Kidney glomerular epithelial cell (primary cell): ENCODE measurements at places on chromosomes 16 and 17.

DNA sequence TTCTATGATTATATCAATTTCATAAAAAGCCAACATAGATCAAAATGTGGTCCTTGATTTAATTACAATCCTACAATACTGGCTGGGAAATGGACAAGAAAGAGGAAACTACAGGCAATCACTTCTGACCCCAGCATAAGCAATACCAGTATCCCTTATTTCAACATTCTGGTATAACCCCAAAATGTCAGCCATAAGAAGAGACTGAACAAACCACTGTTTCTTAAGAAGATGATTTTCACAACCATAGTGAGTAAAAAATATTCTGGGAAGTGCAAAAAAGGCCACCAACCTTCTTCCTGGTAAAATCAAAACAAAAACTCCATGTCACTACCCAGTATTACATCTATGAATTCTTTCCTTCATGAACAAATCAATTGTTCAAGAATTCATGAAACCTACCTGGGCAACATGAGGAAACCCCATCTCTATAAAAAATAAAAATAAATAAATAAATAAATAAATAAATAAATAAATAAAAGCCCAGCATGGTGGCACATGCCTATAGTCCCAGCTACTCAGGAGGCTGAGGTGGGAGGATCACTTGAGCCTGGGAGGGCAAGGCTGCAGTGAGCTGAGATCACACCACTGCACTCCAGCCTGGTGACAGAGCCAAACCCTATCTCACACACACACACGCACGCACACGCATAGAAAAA lies 7.5 kb downstream of the N4BP1 start:
- DNase-seq: no peak

DNA sequence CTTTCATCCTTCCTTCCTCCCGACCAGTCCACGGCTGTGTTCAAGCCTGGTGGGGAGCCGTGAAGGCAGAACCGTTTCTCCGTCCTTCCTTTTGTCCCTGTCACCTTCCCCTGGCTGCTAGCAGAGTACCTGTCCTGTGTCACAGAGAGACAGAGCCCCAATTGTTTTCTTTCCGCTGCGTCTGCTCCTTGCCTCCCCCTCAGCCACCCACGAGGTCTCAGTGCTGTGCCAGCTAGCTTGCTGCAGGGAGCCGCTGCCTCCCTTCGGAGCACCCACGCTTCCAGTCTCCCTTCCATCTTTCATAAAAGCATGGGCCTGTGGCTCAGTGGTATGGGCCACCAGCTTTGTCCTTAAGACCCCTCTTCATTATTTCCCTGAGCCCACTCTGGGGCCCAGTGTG lies 62.2 kb downstream of the MPRIP start:
- DNase-seq: no peak

DNA sequence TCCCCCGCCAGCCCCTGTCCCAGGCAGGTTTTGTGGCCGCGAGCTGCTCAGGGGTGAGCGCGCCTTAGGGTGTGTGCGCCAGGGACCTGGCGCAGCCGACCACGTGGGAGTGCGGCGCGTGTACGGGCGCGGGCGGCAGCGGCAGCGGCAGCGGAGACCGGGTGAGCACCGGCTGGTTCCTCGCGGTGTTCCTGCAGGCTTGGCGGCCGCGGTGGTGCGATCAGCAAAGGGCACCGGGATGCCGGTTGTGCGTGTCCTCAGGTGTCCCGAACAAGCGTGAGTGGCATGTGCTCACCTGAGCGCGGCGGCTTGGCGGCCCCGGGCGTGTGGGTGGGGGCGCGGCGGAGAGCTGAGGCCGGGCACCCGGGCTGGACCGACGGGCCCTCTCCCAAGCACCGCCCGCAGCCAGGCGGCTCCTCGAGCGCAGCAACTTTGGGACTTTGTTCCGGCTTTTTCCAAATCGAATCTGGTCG lies 381 bp upstream of the HSD11B2 start:
- DNase-seq: no peak

- DNase-seq: no peak
Measured at GRCh38 chr17:17810895-17811248, 25.9 kb downstream of the SREBF1 start.

GRCh38 chr16:2515180-2515851 lies 1.6 kb downstream of the ATP6V0C start:
- no peak for DNase-seq

DNA sequence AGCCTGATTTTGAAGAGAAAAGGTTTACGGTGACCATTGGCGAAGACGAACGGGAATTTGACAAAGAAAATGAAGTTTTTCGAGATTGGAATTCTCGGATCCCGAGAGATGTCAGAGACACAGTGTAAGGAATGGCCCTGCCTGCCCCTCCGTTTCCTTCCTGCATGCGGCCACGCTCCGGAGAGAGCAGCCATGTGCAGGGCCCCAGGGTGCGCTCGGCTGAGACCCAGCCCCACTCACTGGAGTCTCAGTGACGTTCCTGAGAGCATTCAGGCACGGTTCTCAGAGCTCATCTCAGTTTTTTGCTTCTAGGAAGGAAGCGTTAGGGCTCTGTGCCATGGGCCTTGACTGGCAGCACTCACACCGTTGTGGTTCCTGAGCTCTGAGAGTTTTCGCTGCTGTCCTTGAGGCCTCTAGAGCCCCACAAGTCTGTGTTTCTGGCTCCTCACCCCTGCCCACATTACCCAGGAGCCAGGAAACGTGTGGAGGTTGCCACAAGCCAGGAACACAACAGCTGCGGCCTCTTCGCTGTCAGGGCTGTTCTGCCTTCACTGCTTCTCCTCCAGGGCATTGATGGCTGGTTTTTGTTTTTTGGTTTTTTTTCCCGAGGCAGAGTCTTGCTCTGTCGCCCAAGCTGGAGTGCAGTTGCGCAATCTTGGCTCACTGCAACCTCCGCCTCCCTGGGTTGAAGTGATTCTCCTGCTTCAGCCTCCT lies 29.8 kb downstream of the ZC3H18 start:
- DNase-seq: no peak

- DNase-seq: no peak
Measured at GRCh38 chr17:15271741-15272140, 6.6 kb upstream of the PMP22 start.

GRCh38 chr17:13833921-13834320 lies 232.2 kb upstream of the HS3ST3A1 start:
- no peak for DNase-seq

DNA sequence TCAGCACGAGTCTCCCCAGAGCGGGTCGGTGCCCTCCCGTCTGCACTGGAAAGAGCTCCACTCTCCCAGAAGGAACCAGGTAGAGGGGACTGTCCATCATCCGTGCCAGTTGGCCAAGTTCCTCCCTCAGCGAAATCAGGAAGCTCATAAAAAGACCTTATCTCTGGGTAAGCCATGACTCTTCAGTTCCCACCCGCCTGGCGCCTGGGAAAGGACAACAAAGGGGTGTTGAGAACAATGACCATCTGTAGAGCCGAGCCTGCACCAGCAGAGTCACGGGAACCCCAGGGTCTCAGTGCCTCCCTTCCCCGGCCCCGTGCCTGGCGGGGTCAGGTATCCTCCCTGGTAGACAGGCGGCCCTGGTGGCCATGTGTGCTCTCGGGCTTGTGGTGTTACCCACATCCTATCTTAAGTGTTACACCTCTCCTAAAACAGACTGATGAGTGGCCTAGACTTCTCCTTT lies 190.7 kb downstream of the AXIN2 start:
- DNase-seq: no peak

- no peak for DNase-seq
Measured at GRCh38 chr17:29652976-29653375, 30.3 kb upstream of the CORO6 start.

DNA sequence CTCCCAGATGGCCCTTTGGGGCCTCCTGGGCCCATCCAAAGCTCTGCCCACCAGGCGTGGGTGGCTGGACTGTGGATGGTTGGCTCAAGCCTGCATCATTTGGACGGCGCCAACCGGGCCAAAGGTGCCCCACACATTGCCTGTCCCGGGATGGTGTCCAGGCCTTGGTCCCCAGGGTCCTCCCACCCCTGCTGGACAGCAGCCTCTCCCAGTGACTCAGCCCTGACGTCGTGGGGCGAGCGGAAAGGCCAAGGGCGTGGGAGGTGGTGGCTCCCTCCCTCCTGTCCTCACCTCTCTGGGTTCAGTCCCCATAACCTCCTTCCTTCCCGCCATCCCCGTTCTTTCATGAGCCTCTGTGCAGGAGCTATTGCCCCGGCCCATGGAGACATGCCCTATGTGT lies 42.1 kb upstream of the DLX4 start:
- no peak for DNase-seq

DNA sequence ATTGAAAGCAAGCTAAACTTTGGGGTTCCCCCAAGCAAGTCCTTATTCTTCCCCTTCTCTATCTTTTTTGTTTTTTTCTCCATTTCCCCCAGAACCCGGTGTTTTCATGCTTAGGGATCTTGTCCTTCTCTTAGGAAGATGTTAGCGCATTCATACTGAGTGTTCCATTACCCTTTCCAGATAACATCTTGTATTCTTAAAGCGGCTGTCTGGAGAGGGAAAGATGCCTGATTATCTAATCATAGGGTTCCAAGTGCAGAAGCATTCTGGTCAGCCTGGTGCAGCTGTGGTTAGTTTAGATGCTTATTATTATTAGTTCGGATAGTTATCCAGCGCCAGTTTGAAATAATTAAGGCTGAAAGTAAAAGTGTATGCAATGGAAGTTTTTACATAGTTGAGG lies 2.0 kb downstream of the TOM1L1 start:
- DNase-seq: no peak

GRCh38 chr17:54903375-54903774 lies 2.7 kb downstream of the TOM1L1 start:
- peak; percentile 90 for DNase-seq

DNA sequence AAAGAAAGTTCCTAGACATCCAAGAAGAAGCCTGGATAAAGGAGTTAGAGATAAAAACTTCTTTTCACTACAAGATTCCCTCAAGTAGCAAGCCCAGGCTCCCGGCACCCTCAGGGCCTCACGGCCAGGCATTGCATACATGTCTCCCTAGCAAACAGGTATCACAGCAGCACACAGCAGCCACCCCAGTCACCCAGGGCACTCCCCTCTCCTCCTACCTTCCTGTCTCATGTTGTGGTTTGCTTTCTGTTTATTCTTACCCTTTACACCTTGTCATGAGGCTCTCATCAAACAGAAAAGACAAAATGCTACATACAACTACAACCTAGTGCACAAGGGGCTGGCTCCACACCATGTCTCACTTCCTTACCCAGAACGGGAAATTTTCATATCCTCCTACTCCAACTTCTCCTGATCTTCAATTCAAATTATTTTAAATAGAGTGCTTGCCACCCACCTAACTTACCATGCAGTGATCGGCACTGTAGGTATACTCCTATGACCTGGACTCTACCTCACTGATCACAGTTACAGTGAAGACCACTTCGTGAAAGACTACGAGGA lies 42.7 kb downstream of the XPO6 start:
- no peak for DNase-seq

DNA sequence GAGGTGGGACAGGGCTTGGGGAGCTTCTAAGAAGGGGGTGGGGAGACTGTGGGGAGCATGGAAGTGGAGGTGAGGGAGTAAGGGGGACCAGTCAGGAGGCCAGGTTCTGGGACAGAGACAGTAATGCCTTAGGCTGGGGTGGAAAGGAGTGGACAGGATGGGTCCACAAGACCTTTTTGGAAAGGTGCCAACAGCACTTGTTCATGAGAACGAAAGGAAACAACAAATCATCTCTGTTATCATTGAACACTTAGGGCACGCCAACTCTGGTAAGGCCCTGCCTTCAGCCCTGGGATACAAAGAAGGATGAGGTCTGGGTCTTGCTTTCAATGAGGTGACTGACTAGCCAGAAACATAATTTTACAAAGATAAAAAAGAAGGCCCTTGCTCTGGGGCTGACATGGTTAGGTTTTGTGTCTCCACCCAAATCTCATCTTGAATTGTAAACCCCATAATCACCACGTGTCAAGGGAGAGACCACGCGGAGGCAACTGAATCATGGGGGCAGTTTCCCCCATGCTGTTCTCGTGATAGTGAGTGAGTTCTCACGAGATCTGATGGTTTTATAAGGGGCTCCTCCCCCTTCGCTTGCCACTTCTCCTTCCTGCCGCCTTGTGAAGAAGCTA lies 113.8 kb downstream of the SLC39A11 start:
- DNase-seq: no peak

DNA sequence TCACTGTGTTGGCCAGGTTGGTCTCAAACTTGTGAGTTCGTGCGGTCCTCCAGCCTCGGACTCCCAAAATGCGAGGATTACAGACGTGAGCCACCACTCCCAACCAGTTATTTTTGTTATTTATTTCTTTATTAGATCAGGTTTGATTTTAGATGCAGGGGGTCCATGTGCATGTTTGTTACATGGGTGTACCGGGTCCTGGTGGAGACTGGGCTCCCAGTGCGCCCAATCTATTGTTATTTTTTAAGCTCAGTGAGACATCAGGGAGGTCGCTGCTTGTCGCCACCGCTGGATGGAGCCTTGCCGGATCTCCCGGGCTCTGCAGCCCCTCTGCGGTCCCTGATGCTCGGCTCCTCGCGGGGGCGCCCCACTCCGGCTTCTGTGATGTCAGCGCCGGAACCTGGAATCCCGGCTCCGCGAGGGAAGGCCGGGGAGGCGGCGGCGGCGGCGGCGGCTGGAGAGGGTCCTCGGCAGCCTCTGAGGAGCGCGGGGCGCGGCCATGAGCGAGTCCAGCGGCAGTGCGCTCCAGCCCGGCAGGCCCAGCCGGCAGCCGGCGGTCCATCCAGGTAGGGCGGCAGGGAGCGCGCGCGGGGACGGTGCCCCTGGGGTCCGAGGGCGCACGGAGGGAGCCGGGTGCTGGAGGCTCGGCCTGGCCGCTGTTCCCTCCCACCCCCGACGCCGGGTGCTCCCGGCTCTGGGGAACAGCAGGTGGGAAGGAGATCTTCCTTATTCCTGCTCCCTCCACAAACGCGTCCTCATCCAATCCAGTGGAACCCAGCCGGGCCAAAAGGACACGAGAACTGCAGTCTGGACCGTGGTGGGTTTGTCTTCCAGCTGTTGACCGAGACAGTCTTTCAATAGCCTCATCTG lies at the start of gene TMC7:
Gene TMC7, plus strand, starts transcription at position 370 of the 870 bp plus-strand sequence. Its CDS starts 130 bp downstream, at position 500.
- DNase-seq: peak; percentile 73

GRCh38 chr16:73530529-73530928 lies 482.6 kb upstream of the ZFHX3 start:
- no peak for DNase-seq

DNA sequence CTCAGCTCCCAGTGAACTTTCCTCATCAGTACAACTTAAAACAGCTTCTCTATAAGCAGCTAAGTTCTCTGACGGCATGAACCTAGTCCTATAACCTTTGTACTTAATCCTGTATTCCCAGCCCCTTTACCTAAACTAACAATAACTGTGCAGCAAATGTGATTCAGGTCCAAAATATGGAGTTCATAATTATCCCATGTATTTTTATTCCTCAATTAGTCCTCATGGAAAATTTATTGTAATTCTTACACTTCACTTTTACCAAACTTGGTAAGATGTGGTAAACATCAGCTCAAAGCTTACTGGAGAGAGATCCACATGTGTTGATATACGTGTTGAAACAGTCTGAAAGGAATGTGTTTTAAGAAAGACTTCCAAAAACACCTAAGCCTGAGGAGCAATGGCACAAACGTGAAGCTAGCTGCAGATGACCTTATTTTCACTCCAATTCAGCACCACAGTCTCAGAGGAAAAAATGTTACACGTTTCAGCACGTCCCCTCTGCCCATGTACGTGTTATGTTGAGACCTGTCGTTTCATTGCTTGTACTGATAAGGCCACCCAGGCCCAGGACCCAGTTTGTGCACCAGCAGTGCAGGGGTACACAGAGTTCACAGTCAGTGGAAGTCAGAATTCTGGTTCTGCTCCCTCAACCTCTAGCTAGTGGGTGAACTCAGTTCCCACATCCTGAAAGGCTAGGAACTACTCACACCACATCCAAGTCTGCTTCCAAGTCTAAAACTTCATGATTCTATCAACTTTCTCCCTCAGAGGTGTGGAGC lies 7.1 kb downstream of the USP31 start:
- no peak for DNase-seq
